ENCODE measurements at places on chromosomes 12 and 14.

GRCh38 chr14:38727731-38728130 is 375.3 kb downstream of the SEC23A start:
- no peak for DNase-seq

GRCh38 chr14:30223385-30223785 is 295.7 kb upstream of the PRKD1 start:
- no peak for DNase-seq

DNA sequence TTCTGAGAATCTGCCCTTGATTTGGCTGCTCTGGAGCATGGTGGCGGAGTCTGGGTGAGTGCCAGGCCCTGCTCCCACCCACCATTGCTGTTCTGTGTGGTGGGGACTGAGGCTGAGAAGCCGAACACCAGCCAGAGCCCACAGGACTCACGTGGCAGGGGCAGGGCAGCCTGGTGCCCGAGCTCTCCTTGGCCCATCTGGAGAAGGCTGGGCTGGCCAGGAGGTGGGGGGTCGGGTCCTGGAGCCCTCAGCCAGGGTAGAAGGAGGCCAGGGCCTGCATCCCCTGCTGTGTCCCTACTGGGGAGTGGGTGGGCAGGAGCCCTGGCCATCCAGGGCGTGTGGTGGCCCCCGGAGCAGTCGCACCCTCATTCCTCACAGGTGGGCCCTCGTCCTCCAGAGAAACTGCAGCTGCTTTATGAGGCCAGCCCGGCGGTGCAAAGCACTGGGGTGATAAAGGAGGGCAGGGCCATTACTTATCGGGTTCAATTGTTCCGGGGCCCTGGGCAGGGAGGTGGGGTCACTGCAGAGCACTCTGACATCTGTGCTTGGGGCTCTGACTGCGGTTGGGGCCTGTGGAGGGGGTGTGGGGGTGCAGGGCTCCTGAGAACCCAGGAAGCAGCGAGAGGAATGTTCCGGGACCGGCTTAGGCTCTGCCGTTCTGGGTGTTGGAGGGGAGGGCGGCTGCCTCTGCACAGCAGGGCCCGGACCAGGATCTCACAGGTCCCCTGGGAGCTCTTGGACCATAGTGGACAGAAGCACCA is 217.5 kb upstream of the C14orf180 start:
- no peak for DNase-seq

GRCh38 chr14:96168581-96168980 is 36.1 kb upstream of the BDKRB2 start:
- no peak for DNase-seq

GRCh38 chr12:4134448-4135263 is 138.9 kb upstream of the CCND2 start:
- DNase-seq = no peak
